NCI-H1417 (cell line): ENCODE measurements at places on chromosomes 11 and 22.

- DNase-seq = no peak
These were observed 47.3 kb downstream of the RELT start for GRCh38 chr11:73423506-73423905.

- DNase-seq = peak; percentile 94
These were observed 192.0 kb downstream of the BUD13 start for GRCh38 chr11:116580799-116581198.

DNA sequence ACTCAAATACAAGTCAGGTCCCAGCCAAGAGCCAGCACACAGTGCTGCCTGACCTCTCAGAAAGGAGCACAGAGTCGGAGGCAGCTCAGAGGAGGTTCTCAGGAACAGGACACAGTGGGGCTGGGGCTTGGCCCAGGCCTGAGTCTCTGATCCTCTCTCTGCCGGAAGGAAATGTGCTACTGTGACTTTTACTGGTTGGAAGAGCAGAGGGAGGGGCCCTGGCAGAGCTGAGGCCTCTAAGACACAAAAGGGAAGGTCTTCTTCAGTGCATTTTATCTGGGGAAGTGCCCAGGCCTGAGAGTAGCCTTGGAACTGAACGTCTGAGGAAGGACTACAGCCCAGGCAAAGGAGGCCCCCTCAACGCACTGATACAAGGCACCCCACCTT is 16.2 kb upstream of the CASTOR1 start:
- DNase-seq = no peak

GRCh38 chr11:61833471-61833870 is 5.4 kb downstream of the FADS2 start:
- no peak for DNase-seq

DNA sequence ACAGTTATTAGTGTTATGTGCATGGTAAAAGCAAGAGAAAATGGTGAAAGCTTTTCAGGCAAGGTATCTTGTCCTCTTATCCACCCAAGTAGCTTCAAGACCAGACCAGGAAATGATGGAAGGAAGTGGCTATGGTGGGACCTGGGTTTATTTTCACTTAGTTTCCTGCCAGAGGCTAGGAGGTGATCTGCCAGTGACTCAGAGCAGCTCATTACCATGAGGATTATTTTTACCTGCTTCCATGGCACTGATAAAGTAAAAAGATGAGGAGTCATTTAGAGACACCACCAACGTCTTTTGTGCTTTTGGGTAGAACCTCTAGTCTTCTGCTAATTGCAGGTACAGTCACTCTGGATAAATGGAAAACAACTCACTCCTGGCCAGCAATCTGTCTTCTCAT is 339.9 kb upstream of the KIRREL3 start:
- no peak for DNase-seq

GRCh38 chr11:44024977-44025376 is 22.8 kb upstream of the ACCSL start:
- no peak for DNase-seq

- no peak for DNase-seq
These were observed 34.5 kb downstream of the GNB1L start for GRCh38 chr22:19819911-19820879.

- DNase-seq = no peak
These were observed 9.7 kb upstream of the GCAT start for GRCh38 chr22:37797874-37798500.

GRCh38 chr11:41309716-41310115 is 149.7 kb downstream of the LRRC4C start:
- DNase-seq = no peak

GRCh38 chr11:123995119-123995518 is at the start of gene OR10G6:
Gene OR10G6, minus strand, starts transcription at chr11:123995161. Its CDS starts 0 bp downstream, at chr11:123995161.
- no peak for DNase-seq

GRCh38 chr22:21564411-21564810 is 3.1 kb upstream of the UBE2L3 start:
- DNase-seq = no peak

GRCh38 chr11:8093931-8094575 is 13.0 kb downstream of the TUB start:
- DNase-seq = no peak

DNA sequence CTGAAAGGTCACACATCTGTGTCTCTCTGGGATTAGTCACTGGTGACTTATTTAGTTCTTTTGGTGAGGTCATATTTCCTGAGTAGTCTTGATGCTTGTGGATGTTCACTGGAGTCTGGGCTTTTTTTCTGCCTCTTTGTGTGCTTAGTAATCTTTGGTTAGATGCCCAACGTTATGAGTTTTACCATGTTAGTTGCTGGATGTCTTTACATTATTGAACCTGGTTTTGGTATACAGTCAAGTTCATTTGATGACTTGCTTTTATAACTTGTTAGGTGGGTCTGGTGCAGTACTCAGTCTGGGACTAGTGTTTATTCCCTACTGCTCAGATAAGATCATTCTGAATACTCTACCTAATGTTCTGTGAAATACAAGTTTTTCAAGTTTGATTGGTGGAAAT is 26.2 kb upstream of the SLC37A2 start:
- no peak for DNase-seq

DNA sequence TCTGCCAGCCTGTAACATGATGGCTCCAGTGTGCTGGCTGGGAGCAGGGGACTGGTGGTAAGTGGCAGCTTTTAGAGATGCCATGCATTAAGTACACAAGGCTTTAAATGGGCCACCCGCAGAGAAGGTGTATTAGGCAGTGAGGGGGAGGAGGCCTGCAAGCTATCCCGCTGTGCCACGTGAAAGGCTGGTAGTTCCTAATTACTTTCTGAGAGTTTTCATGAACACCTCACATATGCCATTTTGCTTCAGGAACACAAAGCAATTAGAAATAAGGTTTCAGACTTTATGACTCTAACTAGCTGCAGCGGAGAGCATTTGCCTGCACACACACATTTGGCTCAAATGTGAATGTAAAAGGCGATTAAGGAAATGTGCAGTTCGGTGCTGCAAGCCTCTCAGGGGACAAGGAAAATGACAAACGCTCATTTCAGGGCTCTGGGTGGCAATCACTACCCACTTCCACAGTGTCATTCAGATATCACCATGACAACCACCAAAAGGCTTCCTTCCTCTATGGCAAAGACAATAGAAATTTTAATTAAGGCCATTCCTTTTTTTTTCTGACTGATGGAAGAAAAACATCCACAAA is 116.6 kb downstream of the PLEKHA7 start:
- peak; percentile 98 for DNase-seq

DNA sequence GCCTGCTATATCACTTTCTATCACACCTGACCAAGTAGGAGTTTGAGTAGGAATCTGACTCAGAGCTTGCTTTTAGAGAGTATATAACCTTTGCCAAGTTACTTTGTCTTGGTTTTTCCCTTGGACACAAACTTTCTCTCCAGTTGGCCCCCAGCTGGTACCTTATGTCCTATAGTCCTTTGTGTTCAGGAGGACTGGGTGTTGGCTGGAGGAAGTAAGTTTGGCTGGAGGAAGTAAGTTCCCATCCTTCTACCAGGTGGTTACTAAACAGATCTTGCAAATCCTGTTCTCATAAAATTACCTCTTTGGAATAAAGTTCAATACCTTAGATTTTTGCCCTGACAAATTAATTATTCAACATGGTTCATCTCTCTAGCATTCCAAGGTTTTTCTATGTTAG is 37.2 kb downstream of the SPON1 start:
- DNase-seq = no peak

GRCh38 chr11:11163669-11164333 is 189.2 kb downstream of the CSNK2A3 start:
- no peak for DNase-seq

- DNase-seq = no peak
These were observed 62.5 kb downstream of the DGCR2 start for GRCh38 chr22:19059481-19060278.

DNA sequence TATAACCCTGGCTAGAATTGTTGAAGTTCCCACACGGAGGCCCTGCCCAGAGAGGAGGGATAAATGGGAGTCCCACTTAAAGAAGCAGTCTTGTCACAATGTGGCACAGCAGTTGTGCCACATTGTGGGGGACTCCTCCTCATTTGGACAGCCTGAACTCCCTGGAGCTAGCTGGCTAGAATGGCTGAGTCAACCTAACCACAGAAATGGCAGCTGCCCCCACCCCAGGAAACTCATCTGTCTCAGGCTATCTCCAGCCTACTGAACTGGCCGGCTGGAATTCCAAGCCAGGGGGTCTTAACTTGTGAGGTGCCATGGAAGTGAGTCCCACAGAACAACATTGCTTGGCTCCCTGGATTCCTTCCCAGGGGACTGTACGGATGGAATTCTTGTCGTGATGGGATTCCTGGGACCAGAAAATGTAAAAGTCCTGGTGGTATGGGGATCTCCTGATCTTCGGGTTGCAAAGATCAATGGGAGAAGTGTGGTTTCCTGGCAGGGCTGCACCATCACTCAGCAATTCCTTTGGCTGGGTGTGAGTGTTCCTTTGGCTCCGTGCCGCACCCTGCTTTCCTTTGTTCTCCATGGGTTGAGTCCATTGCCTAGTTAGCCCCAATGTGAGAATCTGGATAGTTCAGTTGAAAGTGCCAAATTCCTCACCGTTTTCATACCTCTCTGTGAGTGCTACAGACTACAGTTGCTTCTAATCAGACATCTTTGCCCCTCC is 791.2 kb upstream of the FAT3 start:
- DNase-seq = no peak

GRCh38 chr22:24051568-24051967 is 40.5 kb downstream of the CABIN1 start:
- no peak for DNase-seq

DNA sequence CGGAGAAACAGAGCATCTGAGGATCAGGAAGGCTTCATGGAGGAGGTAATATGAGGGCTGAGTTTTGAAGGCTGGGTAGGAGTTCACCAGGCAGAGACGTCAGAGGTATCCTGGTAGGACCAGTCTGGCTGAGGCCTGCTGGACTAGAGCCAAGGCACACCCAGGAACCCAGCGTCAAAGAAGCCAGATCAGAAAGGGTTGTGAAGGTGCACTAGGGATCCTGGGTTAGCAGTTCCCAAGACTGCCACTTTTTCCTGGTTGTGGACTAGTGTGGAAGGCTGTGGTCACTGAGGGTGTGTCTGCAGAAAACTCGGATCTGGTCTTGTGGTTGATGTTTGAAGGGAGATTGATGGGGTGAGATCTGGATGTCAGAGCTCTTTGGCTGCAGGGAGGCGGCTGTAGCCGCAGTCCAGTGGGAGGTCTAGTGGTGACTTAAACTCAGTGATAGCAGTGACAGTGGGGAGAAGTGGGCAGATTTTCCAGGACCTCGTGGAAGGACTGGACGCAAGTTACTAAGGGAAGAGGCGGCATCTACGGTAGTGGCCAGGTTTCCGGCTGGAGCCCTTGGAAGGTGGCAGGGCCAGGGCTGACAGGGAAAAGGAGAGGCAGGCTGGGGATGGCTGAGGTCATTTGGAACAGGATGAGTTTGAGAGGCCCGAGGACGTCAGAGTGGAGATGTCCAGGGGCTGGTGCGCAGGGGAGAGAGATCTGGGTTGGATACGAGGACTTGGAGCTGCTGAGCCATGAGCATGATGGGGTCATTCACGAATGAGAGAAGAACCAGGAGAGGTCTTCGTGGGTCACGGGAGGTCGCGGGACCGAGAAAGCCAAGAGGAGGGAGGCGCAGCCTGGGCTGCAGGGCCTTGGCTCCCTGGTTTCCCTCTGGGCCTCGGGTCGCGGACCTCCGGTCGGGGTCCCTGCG is 10.9 kb downstream of the RELA start:
- DNase-seq = peak; percentile 48

DNA sequence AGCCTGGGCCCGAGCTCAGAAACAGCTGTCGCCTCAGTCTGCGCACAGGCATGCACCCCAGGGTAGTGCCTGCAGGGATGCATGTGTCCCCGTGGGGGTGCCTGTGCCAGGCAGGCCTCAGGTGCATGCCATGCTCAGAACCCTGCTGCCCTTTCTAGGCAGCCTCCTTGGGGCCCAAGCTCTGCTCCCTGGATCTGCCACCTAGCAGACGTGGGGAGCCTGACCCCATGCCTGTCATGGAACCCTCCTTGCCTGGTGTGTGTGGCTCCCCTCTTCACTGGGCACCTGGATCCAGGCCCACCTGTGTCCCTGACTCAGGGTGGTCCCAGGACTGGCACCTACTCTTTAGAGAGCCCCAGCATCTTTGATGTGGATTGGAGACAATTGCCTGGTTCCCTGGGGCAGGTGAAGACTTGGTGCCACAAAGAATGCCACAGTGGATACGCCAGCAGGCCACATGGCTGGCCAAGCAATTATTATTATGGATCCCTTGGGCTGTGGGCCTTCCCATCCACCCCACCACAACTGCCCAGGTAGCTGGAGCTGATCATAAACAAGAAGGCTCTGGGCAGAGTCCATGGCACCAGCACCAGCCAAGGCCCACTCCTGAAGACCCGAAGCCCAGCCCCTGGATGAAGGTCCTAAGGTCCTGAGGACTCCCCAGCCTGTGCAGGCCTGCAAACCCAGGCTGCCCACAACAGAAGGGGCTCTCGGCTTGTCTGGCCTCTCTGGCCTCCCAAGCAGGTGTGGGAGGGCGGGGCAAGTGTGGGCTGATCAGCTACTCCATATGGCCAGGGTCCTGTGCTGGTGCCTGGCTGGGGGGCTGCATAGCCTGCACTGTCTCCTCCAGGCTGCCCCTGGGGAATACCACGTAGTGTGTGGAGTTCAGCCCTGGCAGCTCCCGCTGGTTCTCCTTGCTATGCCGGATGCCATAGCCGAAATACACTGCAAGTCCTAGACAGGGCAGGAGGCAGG is 3.8 kb downstream of the SLC7A4 start:
- DNase-seq = no peak
